ENCODE measurements at places on chromosomes 1 and 21. TPM values are rescaled to one million over a fixed set of nuclear protein-coding genes. Genes with fewer than 3 reads are reported as not detected.
A peak's percentile ranks its signal among the peaks of the same experiment; 100 is the strongest.

GRCh38 chr1:218494449-218494852 is 149.3 kb downstream of the TGFB2 start:
- peak; percentile 54 for DNase-seq

PRDM16 gene
- total RNA-seq: not detected

- no peak for DNase-seq
Measured at GRCh38 chr1:214635506-214635905, 32.5 kb downstream of the CENPF start.

DNA sequence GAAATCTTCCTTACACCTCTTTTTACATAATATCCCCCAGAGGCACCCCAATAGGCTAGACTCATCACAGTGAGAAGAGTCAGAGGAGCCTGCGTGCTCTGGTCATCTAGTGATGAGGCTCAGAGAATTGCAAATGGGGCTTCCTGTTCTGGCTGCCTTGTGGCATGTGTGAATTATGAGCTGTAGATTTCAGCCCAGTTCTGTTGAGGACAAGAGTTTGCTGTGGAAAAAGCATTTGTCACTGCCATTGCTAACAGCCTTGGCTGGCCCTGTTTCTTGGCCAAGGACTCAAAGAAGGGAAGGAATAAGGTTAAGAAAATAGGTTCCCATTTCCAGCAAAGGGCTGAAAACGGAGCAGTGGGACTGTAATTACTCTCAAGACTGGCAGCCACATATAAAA is 30.7 kb downstream of the MRAP start:
- no peak for DNase-seq

ZFP69B gene
- 1.2 TPM for total RNA-seq

DNA sequence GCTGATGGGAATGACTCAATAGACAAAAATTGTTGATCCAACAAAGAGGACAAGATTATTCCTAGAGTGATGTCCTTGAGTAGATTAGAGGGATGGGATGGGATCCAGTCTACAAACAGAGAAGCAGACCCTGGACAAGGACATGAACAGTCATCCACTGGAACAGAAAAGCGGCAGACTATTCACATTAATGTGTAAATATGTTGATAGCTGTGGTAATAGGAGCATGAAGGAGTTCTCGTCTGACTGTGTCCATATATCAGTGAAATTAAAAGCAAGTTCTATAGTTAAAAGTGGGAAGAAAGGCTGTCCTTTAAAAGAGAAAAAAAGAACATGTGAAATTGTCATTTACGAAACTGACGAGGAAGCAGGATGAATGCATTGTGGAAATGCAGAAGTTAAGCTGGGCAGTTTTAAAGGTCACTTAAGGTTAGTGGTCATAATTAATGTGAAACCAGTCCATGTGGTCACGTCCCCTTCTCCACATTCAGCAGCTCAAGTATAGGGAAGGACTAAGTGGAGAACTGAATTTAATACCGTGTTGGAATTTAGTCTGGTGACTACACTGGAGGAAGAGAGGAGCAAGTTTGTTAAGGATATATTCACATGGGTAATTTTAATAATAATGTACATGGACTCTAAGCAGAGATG is 62.1 kb downstream of the PIK3R3 start:
- DNase-seq: no peak

DNA sequence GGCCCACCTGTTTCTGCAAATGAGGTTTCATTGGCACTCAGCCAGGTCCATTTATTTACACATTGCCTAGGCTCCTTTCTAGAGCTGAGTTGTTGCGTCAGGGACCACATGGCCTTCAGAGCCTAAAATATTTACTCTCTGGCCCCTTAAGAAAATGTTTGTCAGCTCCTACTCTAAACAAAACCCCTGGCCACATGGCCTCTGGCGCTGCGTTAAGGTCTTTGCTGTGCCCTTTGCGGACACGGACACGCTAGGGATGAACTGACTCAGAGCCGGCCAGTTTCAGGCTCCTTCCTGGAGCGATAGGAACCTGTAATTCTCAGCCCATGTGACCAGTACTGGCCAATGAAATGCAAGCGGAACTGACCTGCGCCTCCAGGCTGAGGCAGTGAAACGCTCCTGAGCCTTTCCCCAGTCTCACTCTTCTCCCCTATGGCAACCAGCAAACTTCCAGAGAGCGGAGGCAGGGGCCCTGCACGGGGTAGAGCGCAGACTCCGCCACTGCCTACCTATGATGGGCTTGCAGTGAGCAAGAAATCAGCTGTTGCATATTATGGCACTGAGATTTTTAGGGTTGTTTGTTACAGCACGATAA is 160.3 kb downstream of the ETS2 start:
- peak; percentile 93 for DNase-seq

- DNase-seq: no peak
Measured at GRCh38 chr1:60169206-60169605, 95.6 kb upstream of the C1orf87 start.

GRCh38 chr1:68525781-68526180 is 28.9 kb upstream of the DEPDC1 start:
- no peak for DNase-seq

DNA sequence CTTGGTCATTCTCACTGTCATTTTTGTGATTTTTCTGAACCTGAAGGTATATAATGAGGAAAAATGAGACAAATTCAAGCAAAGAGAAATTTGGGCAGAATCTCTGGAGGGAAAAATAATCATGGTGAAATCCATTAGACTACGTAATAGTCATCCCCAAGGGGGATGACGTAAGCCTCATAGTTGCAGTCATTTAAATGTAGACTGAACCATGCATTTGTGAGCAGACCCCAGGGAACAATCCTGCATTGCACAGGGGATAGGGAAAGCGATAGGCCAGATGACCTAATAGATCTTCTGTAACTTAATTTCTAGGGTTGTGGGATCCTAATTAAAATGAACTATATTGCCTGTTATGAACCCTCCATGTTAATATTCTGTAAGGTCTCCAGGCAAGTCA is 167.4 kb upstream of the C1orf21 start:
- DNase-seq: no peak

All from renal cortical epithelial cell (primary cell).